ENCODE measurements at places on chromosomes 6 and 20.

- DNase-seq: no peak
Measured at GRCh38 chr6:163760860-163761259, 346.3 kb downstream of the QKI start.

DNA sequence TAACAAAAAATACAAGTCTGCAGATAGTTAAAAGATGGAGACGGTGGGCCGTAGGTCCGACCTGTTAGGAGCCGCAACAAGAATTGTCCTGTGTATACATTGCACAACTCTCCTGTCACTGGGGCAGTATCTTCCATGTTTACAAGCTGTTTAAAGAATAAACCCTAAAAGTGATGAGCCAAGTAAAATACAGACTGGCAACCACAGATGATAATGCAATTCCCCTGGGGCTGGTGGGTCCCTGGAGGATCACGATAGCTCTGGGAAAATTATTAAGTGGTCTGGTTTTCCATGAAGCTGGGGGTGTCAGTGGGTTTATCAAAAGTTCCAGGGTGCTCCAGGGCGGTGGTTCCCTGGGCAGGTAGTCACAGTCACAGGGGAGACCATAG lies 8.1 kb upstream of the FAM50B start:
- DNase-seq: no peak

DNA sequence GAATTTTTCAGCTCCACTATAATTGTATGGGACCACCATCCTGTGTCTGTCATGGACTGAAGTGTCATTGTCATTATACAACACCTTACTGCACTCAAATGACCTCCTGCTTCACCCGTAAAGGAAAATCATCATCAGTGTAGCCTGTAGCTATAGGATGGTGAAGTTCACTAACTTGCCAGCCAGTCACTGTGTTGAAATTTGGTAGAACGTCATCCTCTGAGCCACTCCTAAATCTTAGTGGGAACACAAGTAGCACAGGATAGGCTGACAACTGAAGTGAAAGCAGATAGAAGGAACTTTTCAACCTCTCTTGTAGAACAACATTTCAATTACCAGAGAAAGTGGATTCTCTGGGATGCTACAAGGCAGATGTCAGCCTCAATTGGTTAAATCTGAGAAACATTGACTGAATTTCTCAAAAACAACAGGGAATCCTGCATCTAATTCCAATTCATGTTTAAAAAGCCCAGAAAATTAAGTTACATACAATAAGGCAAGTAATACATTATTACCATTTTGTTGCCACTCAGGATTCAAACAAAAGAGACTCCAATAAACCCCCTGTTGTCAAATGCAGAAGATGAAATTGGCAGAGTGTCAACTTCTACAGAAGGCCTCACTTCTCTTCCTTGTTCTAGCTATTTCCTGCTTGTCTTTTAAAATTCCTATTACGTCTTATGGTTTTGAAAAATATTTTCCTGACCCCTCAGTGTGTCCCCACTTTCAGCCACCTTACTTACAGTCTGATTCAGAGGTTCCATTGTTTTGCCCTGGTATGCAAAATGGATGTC lies 647.9 kb upstream of the AGPAT4 start:
- DNase-seq: no peak

DNA sequence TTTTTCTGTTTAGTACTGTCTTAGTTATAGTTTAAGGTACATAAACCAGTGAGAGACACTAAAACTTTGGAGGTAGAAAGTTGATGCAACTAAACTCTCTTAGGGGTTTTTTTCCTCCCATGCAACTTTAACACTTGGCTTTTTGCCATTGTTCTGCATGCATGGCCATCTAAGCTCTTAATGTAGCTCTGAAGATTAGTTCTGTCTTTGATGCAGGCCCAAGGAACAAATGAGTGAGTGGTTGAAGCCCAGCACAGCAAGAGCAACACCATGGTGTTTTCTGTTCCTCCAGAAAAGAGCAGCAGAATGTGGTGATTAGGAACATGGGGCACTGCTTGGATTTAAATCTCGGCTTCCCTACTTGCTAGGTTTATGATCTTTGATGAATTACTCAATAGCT lies 89.3 kb downstream of the L3MBTL3 start:
- DNase-seq: no peak

- DNase-seq: peak; percentile 51
Measured at GRCh38 chr6:56091159-56091869, 156.1 kb downstream of the COL21A1 start.

DNA sequence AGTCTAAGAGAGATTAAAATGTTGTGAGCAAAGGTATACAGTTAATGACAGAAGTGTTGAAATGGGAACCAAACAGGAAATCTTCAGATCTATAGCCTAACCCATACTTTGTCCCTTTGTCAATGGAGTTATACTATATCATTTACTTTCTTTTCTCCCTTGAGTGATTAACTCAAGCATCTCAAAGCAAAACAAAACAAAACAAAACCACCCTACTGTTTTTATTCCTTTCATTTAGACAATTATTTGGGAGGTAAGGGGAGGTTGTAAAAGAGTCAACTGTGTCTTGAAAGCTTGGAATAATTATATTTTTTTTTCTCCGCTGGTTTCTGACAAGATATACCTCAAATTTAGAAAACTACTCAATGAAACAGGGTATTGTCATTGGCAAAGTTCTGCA lies 139.8 kb upstream of the HMGN3 start:
- DNase-seq: no peak

GRCh38 chr6:14703586-14703985 lies 542.3 kb upstream of the JARID2 start:
- DNase-seq: no peak

DNA sequence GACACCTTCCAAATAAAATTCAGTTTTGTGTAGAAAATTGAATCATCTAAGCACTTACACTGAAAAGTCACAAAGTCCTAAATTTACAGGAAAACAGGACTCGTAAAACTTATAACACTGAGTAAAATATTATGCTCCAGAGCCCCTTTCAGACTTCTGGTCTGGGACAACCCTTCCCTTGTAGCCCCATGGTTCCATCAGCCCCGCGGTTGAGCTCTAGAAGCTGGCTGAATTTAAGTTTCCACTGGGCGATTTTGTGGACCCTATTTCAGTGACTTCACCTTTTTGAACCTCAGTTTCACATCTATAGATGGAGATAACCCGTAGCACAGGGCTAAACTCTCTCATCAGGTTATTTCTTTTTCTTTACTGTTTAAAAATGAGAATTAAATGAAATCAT lies 117.7 kb upstream of the BACH2 start:
- no peak for DNase-seq

DNA sequence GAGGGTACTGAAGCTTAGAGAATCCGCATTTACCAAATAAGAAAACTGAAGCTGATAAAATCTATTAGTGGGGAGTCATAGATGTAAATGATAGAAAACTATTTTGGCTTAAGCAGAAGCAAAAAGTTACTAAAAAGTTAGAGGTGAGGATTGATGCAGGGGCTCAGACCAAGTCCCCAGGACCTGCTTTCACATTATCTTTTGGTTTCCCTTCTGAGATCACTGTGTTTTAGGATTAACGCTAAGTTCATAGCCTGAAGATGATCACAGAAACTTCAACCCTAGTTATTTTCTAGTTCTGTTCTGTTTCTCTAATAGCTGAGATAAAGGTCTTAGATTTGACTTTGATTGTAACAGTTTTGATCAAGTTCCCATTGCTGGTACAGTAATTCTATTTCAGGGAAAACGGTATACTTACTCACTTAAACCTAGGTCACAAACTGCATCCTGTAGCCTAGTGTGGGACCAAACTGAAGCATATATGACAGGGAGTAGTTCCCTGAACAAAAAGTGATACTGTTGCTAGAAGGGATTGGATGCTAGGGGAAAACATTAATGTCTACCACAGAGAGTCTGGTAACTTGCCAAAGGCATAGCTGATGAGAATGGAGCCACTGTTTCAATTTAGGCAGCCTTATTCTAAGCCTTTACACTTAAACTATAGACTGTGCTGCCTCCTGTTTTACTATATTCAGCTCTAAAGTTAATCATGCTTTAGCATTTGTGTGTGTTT lies 13.1 kb downstream of the CYB5R4 start:
- no peak for DNase-seq

DNA sequence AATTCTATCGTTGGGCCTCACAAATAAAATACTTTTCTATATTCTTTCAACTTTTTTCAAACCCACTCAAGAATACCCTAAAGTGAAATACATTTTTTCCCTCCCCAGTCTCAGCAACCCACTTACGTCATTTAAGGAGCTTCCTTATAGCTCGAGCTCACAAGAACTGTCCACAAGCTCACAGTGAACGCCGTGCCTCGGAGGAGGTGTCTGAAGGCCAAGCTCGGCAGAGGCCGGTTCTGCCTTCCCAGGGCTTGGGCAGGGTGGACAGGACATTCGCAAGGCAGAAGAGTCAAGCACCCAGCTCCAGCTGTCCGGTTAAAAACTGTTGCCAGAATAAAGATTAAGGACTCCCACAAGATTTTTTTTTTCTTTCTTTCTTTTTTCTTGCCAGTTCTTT lies 802.3 kb downstream of the QKI start:
- no peak for DNase-seq

DNA sequence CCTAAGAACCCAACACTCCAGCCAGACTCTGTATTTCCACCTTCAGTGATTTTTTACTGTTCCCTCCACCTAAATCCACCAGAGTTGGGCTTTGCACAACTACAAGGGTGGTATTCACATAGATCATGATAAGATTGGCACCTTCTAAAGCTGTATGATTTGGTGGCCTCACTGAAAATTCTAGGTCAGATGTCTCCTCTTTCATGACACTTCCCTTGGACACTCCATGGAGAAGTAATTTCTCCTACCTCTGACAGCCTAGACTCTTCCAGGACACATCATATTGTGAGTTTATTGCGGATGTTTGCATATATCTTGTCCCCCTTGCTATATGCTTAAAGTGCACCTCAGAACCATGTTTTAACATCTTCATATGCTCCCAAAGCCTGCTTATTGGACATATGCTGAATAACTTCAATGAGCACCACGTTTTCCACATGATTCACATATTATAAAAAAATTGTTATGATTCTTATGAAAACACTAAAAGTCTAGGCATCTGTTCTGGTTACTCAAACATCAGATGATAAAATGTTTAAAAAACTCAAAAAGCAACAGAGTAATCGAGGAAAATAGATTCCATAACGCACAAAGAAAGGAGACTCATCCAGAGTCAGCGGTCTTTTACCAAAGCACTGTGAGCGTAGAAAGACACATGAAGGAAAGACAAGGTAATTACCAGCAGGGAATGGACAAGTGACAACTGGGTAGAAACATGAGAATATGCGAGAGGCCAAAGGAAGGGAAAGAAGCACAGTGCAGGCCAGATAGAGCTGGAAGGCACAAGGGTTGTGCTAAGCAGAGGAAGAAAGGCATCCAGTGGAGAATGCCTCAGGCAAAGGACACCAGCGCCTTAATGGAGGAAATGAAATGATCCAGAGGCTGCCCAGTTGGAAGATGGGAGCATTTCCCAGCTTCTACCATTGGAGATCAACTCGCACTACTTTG lies 46.5 kb downstream of the KIF16B start:
- no peak for DNase-seq

DNA sequence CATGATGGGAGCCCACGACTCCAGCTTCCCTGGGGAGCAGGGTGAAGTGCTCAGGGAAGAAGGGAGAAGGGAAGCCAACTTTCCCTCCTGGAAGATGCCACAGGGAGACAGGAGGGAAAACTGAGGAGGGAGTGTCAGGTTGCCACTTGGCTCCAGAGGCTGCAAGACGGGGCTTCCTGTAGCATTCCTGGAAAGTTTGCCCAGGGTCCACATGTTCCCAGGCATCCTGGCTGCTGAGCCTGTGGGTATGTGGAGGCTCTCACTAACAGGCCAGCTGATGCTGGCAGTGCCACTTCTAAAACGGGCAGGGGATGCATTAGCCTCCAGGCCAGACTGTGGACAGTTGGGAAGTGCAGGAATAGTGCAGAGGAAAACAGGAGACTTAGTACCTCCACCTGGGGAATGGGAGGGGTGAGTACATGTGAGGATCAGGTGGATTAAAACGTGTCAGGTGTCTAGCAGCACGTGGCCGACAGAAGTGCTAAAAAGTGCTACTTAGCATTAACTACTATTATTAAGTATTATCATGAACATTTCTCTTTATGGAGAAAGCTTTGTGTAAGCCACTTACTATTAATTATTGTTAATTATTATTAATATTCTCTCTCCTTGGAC lies 33.2 kb downstream of the BANF2 start:
- no peak for DNase-seq

DNA sequence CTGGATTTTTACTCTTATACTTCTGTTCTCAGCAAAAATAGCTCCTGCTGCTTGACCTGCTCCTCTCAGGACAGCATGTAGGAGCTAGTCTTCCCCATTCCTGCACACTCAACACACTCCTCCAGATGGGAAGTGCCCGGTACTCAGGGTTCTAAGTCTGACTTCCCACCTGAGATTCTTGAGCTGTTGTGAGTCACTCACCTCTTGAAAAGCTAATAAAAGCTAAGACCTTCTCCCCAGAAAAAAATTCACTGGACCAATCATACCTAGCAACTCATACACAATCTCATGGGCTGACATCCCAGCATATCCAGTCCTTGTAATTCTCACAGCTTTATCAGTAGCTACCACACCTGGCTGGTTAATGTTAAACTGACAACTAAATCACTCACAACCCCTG lies 53.5 kb downstream of the TRPC4AP start:
- peak; percentile 76 for DNase-seq

DNA sequence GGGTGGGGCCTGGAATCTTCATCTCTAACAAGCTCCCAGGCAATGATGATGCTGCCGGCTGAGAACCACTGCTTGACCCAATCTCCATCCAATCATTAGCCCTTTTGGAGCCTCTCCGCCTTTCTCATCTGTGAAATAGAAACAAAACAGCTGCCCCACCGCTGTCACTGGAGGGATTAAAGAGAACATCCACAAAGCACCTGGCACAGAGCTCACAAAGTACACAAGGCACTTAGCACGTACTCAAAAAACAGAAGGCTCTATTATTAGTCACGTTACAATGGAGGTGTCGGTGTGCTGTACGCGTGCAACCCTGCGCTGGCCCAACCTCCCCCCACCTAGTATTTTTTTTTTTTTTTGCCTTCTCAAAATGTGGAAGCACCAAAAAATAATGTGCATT lies 213.5 kb upstream of the ARID1B start:
- no peak for DNase-seq

- DNase-seq: no peak
Measured at GRCh38 chr20:7497985-7498384, 442.3 kb downstream of the HAO1 start.

DNA sequence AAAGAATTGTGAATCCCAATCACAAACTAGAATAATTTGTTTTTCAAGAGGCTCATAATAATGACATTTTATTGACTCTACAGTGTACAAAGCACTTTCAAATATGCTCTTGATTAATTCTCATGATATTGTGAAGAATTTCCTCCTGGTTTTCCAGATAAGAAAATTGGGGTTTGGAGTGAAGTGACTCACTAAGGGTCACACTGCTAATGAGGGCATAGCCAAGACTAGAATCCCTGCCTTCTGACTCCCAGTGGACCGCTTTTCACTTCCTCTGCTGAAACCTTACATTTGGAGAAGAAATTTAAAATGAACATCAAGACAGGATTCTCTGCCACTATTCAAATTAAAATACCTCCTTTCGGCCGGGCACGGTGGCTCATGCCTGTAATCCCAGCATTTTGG lies 38.3 kb upstream of the LTV1 start:
- DNase-seq: no peak
